ENCODE measurements at places on chromosomes 13 and 19.

- no peak for DNase-seq
Measured at GRCh38 chr13:99905224-99905623, 66.3 kb downstream of the ZIC5 start.

DNA sequence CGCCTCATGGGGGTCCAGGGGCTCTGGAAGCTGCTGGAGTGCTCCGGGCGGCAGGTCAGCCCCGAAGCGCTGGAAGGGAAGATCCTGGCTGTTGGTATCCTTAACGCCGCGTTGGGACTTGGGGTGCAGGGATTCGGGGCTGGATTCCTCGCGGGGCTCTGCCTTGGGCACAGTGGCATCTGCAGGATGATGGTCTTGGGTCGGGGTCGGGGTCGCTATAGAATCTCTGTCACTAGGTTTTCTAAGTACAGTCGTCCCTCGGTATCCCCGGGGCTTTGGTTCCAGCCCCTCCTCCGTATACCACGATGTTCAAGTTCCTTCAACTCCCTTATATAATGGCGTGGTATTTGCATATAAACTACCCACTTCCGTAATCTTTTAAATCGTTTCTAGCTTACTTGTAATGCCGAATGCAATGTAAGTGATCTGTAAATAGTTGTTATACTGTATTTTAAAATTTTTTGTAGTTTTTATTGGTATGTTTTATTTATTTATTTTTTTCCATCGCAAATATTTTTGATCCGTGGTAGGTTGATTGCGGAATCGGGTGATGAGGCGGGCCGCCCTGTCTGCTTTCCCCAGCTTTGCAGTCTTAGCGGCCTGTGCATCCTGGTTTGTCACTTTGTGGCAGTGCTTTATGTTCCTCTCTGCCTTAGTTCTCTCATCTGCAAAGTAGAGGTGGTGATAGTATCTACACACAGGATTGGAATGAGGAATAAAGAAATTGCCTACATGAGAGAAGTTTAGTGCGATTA lies 606 bp downstream of the ERCC5 start:
- peak; percentile 25 for DNase-seq

GRCh38 chr13:49627831-49628652 lies at the start of gene ARL11:
Gene ARL11 (plus strand): TSS chr13:49628507. CDS start chr13:49630448, 1,941 bp downstream.
- no peak for DNase-seq

GRCh38 chr13:48896312-48896711 lies 79.4 kb upstream of the FNDC3A start:
- DNase-seq, result peak; percentile 49

DNA sequence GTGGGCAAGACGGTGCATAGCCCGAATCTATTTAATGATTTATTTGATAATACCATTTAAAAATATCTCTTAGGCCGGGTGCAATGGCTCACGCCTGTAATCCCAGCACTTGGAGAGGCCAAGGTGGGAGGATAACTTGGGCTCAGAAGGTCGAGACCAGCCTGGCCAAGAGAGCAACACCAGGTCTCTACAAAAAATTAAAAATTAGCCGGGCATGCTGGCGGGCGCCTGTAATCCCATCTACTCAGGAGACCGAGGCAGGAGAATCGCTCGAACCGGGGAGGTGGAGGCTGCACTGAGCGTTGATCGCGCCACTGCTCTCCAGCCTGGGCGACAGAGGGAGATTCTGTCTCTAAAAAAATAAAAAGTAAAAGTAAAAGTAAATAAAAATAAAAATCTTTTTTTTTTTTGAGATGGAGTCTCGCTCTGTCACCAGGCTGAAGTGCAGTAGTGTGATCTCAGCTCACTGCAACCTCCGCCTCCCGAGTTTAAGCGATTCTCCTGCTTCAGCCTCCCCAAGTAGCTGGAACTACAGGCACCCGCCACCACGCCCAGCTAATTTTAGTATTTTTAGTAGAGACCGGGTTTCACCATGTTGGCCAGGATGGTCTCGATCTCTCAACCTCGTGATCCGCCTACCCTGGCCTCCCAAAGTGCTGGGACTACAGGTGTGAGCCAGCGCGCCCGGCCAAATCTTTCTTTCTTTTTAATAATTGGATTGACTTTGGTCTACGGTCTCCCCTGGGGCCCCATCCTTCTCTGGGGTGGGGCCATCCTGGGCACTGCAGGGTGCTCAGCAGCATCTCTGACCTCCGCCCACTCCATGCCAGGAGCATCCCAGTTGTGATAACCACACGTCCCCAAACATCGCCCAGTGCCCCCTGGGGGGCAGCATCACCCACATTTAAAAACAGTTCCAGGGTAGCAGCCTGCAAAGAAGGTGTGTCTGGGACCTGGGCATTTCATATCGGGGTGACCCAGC lies 90.7 kb downstream of the GNG7 start:
- DNase-seq, result no peak

- no peak for DNase-seq
Measured at GRCh38 chr13:100300243-100300642, 211.3 kb downstream of the PCCA start.

- no peak for DNase-seq
Measured at GRCh38 chr19:55212447-55212846, 3.1 kb upstream of the PTPRH start.

DNA sequence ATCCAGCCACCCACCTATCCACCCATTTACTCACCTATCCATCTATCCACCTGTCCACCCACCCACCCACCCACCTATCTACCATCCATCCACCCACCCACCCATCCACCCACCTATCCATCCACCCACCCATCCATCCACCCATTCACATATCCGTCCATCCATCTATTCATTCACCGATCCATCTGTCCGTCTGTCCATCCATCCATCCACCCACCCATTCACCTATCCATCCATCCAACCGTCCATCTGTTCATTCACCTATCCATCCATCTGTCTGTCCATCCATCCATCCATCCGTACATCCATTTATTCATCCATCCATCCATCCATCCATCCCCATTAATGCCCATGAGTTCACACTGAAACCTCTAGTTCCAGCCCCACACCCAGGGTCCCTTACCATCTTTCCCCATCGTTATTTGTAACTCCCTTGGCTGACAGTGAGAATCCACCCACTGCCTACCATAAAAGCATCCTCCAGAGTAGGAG lies 31.3 kb downstream of the KDM4B start:
- no peak for DNase-seq

DNA sequence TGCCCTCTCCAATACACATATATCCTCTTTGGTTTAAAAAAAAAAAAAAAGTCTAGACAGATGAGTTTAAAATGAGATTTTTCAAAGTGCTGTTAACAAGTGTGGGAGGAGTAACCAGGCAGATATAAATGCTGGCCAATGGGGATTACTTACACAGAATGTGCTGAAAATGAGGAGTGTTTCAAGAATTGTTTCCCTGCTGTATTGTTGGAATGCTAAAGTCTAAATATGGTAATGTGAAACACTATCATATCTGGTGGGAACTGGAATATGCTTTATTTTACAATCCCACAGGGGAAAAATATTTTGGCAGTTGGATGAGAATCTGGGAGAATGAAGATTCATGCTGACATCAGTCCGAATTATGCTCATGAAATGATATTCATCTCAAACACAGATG lies 250.7 kb downstream of the DCT start:
- DNase-seq, result peak; percentile 74

DNA sequence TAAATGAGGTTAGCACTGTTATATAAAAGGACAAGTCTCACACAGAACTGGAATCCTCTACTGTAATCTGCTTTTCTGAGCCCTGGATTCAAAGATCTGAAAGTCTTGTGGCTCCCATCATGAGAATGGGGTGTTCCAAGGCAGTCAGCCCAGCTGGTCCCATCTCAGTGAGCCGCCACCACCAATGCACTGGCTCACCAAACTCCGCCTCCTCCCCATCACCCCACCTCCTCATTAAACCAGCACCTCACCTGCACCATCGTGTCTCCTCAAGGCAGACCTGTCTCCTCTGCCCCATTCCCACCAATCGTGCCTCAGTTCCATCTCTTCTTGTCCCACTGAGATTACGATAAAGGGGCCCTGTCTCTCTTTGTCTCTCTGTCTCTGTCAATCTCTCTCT lies 166.7 kb downstream of the USP12 start:
- DNase-seq, result no peak

DNA sequence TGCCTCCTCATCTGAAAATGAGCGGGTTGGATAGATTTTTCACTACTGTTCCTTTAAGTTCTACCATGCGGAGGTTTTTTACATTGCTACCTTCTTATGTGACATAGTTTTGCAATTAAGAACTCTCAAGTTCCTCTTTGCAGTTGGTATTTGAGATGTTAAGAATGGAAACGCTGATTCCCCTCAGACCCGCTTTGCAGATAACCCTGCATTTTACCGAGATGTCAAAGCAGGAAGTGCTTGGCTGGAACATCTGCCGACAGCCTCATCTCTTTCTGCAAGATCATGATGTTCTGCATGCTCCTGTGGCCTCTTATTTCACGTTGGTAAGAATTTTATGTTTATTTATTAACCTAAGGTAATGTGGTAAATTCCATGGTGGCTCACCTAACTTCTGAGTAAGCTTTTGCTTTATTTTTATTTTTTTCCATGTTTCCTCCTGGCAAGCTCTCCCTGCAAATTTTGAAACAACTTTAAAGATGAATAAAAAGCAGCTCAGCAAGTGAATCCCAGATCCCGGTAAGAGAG lies 22.5 kb downstream of the PABPC3 start:
- DNase-seq, result no peak

DNA sequence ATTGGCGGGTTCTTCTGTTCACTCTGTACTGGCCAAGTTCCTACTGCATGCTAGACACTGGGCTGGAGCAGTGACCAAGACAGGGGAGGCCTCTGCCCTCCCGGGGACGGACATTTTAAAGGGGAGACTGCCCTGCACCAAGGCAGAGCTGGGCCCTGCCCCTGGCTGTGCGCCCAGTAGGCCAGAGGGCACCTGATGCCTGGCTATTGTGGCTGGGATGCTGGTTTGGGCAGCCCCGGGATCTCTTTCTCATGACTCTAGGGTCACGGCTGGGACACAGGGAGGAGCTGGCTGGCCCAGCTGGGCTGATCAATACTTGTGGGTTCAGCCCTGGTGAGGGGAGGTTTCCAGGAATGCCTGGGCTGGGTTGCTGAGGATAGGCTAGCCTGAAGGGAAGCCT lies 17.7 kb downstream of the LIPE start:
- no peak for DNase-seq

DNA sequence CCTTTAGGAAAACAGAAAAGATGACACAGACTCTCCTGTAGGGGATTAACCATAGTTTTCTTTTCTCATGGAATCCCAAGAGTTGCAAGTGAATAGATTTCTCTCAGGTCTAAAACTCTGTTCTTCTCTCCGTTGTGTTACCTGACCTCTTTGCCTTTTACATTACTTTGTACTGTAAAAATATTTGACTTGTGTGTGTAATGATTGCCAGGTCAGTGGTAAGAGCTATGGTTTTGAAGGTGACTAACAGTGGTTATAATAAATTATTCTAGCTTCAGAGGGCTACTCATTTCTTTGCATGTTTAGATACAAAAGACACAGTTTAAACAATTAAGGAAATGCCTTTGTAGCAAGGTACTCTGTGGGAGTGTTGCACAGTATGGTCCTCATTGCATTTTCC lies 23.0 kb upstream of the PSG2 start:
- DNase-seq, result no peak

DNA sequence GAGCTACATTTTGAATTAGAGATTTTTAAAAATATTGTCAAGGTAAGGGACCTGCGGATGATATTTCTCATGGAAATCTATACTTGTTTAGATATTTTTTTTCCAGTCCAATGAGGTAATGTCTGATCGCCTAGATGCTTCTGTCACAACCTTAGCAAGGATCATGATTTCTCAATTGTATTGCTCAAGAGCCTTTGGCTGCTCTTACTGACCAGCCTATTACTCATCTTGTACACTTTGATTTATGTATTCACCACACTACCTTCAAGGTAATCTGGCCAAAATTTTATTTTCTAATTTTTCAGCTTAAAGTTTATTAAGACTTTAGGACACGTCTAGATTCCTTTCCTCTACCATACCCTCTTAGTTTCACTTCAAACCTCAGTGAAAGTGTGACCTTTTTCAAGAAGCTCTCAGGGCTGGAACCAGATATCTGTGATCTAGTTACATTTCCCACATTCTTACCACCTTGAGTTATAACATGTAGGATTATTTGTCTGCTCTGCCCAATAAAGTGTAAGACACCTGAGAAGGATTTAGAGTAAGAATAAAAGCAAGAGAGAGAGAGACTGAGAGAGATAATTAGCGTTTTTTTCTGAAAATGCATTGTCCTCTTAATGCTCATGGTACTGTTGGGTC lies 197.1 kb downstream of the ITGBL1 start:
- peak; percentile 64 for DNase-seq

DNA sequence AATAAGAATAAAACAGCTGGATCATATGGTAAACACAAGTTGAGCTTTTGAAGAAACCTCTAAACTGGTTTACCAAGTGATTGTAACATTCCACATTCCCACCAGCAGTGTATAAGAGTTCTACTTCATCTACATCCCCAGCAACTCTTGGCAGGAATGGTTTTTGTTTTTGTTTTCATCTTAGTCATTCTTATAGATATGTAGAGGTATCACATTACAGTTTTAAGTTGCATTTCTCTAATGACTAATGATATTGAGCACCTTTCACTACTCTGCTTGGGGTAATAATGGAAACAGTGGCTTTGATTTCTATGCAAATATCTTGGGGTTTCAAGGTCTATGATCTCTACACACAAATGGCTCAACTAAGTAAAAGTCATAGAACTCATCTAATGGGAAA lies 614.5 kb downstream of the TBC1D4 start:
- peak; percentile 37 for DNase-seq

- no peak for DNase-seq
Measured at GRCh38 chr13:40059540-40060232, 404.2 kb downstream of the COG6 start.

DNA sequence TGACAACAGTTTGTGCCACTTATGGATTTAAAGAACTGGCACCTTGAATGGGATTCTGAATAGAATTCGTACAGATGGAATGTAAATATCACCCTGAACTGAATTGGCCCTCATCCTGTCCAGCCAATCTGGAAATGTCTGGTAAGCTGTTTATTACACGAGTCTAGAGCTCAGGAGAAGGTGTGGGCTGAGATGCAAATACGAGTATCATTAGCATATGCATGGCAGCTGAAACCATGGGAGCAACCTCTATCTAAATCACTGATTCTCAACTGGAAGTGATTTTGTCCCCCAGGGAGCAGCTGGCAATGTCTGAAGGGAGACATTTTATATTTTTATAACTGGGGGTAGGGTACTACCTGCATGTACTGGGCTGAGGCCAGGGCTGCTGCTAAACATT lies 15.6 kb upstream of the VWA8 start:
- DNase-seq, result no peak

- peak; percentile 86 for DNase-seq
Measured at GRCh38 chr19:12156223-12157058, at the start of gene ZNF625. Gene ZNF625 (minus strand): TSS chr19:12156734. CDS start chr19:12156558, 176 bp downstream.

- DNase-seq, result no peak
Measured at GRCh38 chr19:15122331-15123030, 15.3 kb downstream of the SYDE1 start.
